Activated CD8-positive, alpha-beta T cell treated with anti-CD3 and anti-CD28 coated beads for 36 hours (primary cell): ENCODE measurements at places on chromosomes 16 and 17.

DNA sequence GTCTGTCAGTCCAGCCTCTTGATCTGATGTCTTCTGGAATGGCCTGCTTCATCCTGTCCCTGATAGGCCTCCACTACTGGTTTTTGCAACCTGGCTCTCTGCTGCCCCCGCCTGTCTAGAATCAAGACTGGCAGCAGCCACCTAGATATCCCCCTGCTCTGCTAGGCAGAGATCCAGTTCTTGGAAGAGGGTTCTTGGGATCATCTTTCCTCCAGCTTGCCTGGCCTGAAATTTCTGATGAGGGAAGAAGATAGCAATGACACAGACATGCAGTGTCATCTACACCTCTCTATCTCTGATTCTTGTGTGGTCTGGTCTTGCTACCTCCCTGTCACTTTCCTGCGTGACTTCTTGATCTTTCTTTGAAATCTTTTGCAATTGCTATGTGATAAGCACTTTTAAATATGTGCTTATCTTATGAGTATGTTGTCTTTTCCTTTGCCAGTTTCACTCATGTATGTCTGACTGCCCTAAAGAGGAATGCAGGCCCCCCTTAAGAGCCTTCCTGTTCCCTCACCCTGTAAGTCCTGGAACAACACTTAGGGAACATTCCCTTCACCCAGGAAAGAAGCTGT, 20.3 kb upstream of the NFATC3 start:
- DNase-seq: peak; percentile 85

- DNase-seq: no peak
Measured at GRCh38 chr17:83074486-83075223, 4.8 kb upstream of the METRNL start.

- no peak for DNase-seq
Measured at GRCh38 chr16:80407265-80407987, 133.4 kb upstream of the DYNLRB2 start.

- DNase-seq: peak; percentile 90
Measured at GRCh38 chr17:76714822-76715495, 4.2 kb upstream of the MXRA7 start.

- no peak for DNase-seq
Measured at GRCh38 chr17:61736438-61736837, 126.9 kb downstream of the BRIP1 start.

DNA sequence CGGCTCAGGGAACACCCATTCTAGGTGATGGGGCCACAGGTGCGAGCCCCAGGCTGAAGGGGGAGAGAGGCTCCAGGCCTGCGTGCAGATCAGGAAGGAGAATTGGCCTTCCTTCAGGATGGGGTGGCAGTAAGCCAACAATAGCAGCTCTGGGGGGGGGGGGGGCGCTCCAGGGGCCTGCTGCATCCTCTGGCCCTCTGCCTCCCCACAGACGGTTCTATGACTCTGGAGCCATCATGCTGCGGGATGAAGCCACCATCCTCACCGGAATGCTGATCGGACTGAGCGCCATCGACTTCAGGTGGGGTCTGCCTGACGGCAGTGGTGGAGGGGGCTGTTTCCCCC, 6.1 kb downstream of the RUNDC3A start:
- no peak for DNase-seq
